Testis (tissue), 5 donors: ENCODE measurements at places on chromosomes 3 and 15. TPM values are rescaled to one million over a fixed set of nuclear protein-coding genes. Genes with fewer than 3 reads are reported as not detected.

HRG gene
- not detected for total RNA-seq

- no peak for DNase-seq
Observed at GRCh38 chr3:195573611-195574496, 9.9 kb downstream of the APOD start.

DNA sequence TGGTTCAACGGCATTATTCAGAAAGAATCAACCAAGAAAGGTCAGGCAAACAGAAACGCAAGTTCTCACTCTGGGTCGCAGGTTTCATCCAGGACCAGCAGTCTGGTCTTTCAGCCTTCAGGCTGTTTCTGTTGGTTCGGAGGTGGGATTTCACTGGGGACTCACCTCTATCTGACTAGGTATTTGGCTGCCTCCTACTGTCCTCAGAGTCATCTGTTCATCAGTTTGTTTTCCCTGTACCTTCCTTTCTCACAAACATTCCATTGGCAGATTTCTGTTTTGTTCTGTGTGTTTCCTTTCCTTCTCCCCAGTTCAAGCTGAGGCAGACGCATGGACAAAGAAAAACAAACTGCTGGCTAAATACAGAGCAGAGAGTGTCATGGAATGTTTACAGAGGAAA lies 1046.6 kb upstream of the CFAP20DC start:
- no peak for DNase-seq

DNA sequence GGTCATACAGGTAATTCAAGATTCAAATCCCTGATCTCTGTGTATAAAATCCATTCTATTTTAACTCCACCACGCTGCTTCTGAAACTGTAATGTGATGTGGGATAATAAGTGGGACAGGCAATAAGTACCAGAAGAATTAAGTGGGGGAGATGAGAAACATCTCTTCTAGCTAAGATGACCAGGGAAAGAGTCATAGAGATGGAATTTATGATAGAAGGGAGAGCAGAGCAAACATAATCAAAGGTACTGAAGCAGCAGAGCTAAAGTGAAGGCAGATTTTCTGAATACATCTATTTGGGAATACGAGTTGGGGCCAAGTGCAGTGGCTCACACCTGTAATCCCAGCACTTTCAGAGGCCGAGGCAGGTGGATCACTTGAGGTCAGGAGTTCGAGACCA lies 4.9 kb downstream of the MRPL47 start:
- DNase-seq: no peak

DNA sequence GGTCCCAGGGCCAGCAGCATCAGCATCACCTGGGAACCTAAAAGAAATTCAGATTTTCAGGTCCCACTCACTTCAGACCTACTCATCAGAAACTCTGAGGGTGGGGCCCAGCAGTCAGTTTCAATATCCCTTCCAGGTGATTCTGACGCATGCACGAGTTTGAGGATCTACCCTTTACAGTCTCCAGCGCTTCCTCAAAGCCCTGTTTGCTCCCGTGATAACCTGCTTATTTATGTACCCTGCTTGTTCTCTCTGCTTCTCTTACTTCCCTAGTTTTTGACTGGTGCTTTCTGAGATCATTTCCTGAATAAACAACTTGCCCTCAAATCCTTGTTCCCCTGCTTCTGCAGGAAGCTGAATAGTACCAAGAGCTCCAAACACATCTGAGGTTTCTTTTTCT lies 245.3 kb downstream of the ZNF621 start:
- peak; percentile 19 for DNase-seq

GRCh38 chr15:65638681-65639089 lies 16.9 kb downstream of the SLC24A1 start:
- DNase-seq: peak; percentile 32
